Activated CD4-positive, alpha-beta T cell treated with anti-CD3 and anti-CD28 coated beads, Interleukin-2, amount 50 U/mL, for 1 hour (primary cell): ENCODE measurements at places on chromosomes 4 and X.
A peak's percentile ranks its signal among the peaks of the same experiment; 100 is the strongest.

GRCh38 chrX:5080791-5081190, 1147.9 kb downstream of the NLGN4X start:
- DNase-seq, result no peak

GRCh38 chr4:139330283-139330682, 28.0 kb upstream of the NDUFC1 start:
- no peak for DNase-seq

- DNase-seq, result no peak
Measured at GRCh38 chr4:108383157-108383556, 214.4 kb upstream of the LEF1 start.

- no peak for DNase-seq
Measured at GRCh38 chr4:128670513-128670912, 139.0 kb upstream of the JADE1 start.

DNA sequence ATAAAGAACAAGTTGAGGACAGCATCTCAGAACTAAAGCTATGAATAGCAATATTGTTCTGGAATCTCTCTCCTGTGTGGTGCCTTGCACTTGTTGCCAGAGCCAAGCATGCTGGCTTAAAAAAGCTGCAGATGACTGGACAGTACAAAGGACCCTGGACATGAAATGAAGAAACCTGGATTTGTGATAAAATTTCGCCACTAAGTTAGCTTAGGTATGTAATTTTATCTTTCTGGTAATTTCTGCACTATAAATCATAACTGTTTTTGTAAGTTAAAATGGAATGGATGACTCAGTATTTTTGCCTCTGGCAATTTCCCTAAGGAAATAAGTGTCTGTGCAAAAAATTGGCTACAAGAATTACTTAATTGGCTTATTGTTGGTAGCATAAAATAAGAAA, 317.2 kb downstream of the CAMK2D start:
- DNase-seq, result no peak

- DNase-seq, result no peak
Measured at GRCh38 chr4:16253127-16253960, 27.1 kb upstream of the TAPT1 start.

GRCh38 chr4:184399512-184399908, 74.8 kb downstream of the IRF2 start:
- no peak for DNase-seq

DNA sequence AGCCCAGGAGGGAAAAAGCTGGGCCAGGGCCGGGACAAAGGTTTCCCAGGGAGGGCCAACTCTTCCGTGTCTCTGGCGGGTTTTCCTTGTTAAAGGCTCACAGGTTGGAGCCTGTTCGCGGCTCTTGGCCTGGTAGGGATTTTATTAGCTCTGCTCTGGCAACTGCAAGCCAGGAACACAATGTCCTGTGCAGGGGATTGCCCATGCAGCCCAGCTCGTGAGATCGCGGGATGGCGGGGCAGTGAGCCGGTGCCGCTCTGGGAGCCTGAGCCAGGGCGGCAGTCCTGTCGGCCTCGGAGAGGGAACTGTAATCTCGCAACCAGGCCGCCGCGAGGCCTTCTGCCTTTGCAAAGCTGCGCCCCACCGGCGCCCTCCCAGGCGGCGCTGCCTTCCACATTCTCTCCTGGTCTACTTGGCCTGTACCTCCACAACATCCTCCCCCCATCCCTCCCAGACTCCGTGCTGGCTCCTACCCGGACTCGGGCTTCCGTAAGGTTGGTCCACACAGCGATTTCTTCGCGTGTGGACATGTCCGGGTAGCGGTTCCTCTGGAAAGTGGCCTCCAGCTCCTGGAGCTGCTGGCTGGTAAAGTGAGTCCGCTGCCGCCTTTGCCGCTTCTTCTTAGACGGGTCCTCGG, 2.1 kb downstream of the PITX2 start:
- DNase-seq, result no peak

DNA sequence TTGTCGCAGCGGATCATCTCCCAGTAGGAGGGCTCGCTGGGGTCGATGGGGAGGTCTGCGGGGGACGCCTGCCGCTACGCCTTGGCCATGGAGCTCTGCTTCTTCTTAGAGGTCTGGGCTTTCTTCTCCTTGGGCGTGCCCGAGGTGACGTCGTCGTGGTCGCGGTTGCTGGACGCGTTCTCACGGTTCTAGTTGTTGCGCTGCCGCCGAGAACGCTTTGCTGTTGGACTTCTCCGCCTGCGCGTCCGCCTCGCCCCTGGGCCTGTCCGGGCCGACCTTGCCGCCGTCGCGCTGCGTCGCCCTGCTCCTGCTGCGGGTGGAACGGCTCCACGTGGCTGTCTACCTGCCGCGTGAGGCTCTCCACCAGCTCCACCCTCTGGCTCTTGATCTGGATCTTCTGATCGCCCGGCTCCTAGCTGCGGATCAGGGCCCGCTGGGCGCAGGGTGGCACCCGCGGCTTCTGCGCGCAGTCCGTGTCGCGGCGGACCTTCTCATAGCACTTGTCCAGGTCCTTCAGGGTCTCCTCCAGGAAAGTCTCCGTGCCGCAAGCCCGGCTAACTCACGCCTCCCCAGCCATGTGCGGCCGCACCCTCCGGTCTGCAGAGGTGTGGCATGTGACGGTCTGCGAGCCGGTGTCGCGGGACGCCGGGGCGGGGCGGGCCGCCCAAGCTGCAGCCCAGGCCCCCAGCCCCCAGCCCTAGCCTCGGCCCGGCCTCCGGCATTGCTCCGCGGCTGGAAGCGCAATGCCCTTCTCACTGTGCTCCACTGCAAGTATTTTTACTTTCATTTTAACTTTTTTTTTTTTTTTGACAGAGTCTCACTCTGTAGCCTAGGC, 40.5 kb upstream of the OGT start:
- peak; percentile 35 for DNase-seq

- no peak for DNase-seq
Measured at GRCh38 chr4:171524903-171525302, 288.3 kb upstream of the GALNTL6 start.

DNA sequence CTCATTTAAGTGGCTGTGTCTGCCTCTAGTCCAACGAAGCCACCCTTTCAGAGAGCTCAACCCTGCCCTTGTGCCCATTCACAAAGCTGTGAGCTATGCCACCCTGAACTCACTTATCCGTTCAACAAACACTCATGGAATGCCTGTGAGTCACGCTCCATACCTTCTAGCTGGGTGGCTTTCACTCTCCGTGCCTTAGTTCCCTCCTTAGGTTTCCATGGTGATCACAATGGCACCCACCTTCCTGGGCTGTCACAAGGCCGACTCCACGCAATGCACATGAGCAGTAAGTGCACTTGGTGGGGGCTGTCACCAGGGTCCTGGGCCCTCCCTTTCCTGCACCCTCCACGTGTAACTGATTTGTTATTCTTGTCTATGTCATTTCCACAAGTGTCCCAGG, 37.2 kb upstream of the PPP2R2C start:
- DNase-seq, result no peak

- DNase-seq, result no peak
Measured at GRCh38 chr4:76752861-76753501, 145.0 kb downstream of the SOWAHB start.

DNA sequence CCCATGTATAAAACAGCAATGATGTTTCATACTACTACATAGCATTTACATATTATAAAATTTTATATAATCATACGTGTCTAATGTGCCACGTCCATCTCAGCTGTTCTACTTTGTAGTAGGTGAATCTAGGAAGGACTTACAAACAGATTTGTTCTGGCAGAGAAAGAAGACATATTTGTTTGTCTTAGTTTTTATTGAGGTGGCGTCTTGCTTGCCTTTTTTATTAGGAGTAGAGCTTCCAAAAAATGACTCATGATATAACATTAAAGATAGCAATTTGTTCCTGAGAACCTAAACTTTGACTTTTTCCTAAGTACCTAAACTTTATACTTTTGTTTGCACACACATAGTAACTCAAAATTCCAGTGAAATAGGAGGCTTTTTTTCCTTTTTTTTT, 64.6 kb downstream of the CLDN22 start:
- DNase-seq, result no peak

DNA sequence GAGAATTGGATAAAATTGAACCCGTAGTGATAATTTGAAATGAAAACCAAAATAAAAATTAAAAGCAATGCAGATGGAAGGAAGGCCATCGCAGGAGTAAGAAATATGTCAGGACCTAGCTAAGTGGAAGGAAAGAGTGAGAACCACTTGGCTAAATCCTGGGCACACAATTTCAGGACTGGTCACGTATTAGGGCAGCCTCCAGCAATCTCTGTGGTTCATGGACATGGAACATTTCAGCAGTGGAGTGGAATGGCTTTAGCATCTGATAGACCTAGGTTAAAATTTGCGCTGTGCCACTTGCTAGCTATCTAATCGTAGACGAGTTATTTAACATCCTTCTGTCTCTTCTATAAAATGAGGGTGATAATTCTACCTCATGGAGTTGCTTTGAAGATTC, 71.1 kb downstream of the DCK start:
- no peak for DNase-seq

- DNase-seq, result no peak
Measured at GRCh38 chr4:31580843-31581242, 860.7 kb downstream of the PCDH7 start.

- DNase-seq, result no peak
Measured at GRCh38 chr4:108596344-108596743, 24.0 kb upstream of the RPL34 start.

DNA sequence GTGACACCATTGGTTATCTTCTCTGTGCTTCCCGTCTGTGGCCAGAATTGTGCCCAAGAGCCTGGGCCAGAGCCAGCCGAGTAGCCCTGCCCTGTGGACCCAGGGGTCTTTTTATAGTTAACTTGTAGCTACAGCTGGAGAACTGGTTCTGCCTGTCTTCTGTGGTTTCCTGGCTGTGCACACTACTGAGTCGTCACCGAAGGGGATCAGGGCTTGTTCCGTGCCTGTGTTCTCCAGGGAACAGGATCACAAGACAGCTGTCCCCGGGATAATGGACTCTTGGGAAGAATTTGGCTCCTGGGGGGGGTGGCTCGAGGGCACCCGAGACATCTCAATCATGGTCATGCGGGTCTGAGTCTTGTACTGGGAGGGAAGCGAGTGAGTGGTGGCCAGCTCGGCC, 22.1 kb upstream of the OPN1LW start:
- no peak for DNase-seq

DNA sequence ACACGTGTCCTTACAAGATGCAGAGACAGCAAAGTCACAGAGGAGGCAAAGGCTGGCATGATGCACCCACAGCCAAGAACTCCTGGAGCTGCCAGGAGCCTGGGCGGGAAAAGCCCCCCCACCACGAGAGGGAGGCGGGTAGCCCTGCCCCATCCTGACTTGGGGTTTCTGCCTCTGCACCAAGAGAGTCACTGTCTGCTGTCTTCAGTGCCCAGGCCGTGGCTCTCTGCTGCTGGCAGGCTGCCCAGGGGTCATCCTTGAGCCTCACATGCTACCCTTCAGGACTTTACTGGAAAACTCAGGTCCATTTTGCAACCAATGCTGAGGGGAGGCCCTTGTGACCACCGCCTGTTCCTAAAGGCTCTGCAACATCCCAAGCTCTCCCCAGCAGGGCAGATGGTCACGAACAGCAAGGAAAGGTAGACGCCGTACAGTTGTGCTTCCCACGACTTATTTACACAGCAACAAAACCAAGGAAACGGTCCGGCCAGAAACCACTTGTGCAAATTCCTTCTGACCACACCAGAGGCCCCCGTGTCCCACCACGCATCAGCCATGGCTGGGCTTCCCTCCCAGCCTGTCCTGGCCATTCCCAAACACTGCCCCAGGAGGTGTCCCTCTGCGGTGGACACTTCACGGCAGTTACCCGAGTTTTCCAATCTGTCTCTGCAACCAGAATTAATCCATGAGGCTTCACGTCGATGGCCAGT, 56.9 kb downstream of the ACOX3 start:
- DNase-seq, result no peak

DNA sequence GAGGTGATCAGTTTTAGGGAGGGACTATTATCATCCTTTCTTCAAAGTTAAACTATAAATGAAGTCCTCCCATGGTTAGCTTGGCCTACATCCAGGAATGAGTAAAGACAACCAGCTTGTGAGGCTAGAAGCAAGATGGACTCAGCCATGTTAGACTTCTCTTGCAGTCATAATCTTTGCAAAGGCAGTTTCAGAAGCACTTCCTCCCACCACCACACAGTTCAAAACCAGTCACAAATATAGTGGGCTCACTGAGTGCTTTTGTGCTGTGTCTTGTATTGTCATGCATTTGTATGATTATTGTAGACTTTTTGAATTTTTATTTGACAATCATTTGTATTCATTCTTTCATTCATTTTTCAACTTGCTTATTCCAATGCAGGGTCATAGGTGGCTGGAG, 204.5 kb downstream of the ZNF674 start:
- DNase-seq, result no peak

- no peak for DNase-seq
Measured at GRCh38 chr4:114811564-114812301, 213.1 kb downstream of the UGT8 start.

DNA sequence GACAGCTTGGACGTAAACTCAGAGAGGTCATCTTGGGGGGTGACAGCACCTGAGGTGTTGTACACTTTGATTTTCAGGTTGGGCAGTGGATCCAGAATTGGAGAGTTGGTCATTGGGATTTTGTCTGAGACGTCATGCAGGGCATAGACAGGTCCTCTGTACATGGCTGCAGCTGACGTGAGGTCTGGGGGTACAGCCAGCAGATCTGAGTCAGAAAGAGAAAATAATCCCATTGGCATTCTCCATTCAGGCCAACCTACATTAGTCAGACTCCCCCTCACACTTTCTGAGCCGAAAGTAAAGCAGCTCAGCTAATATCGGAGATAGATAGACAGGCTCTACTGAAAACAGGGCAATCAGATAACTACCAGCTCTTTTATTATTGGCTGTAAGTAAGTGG, 329.7 kb downstream of the UNC5C start:
- no peak for DNase-seq

- no peak for DNase-seq
Measured at GRCh38 chr4:173489514-173489913, 40.5 kb downstream of the HAND2 start.

- DNase-seq, result no peak
Measured at GRCh38 chr4:37839426-37839825, 12.9 kb downstream of the PGM2 start.

DNA sequence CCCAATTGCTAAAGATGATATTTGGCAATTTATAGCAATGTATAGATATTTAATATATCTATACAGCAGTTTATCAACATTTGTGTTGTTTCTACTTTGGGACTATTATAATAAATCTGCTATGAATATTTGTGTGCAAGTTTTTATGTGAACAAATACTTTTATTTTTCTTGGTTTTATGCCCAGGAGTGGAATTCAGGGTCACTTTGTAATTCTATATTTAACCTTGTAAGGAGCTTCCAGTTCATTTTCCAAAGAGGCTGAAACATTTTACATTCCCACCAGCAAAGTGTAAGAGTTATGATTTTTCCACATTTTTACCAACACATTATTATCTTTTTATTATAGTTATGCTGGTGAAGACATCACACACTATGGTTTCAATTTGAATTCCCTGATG, 801.3 kb downstream of the PCDH18 start:
- DNase-seq, result no peak

GRCh38 chr4:8164194-8164565, 5.6 kb upstream of the ABLIM2 start:
- no peak for DNase-seq

DNA sequence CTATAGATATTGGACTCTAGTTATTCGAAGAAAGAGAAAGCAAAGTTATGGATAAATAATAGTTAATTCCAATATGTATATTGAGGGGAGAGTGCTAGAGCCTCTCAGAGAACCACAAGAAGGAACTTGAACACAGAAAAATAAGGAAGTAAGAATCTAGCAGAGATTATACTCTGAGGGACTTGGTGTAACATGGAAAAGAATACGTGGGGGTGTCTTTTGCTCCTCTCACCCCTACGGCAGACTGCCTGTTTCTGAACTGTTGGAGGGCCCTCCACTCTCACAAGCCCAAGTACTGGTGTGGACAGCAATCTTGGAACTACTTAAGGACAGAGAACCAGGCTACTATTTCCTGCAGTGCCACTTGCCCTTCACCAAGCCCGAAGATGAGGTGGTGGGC, 1174.4 kb upstream of the PCDH10 start:
- no peak for DNase-seq
